ENCODE measurements at places on chromosomes 1 and 21.

DNA sequence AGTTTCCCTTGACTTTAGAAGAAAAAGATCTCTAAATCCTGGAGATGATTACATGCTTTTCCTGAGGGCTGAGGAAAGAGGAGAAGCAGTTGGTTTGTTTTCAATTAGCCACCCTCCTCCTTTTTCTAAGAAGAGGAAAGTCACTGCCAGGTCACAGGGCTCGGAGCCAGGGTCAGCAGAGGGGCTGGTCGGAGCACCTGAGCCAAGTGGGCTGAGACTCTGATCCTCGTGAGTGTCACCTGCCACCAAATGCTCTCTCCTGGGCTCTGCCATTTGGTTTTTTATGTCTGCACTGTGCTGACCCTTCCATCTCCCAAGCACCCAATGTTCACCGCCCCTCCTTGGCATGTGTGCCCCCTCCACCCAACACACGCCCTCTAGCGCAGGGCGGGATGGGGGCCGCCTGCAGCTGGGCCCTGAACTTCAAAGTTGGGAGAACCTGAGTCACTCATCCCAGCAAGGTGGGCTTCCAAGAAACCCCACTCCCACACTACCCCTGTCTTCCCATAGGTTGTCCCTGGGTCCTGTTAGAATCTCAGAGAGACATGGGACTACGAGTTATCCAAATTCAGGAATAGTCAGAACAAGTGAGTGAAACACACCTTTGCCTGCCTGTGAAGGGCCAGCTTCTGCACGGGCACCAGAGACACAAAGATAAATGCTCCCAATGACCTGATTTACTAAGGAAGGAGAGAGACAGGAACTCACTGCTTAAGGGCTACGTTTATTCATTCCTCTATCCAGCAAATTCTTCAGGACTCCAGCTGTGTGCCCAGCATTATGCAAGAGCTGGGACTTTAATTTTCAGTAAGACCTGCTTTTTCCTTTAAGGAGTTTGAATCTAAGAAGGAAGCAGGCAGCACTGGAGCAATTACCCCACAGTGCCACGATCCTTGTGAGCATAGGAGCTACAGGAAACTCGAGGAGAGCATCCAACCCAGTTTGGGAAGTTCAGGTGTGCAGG lies 127.5 kb downstream of the RHOU start:
- no peak for DNase-seq

GRCh38 chr1:40049725-40050124 lies 9.2 kb downstream of the CAP1 start:
- DNase-seq: no peak

GRCh38 chr1:230820568-230820967 lies 47.8 kb downstream of the C1orf198 start:
- DNase-seq: no peak

DNA sequence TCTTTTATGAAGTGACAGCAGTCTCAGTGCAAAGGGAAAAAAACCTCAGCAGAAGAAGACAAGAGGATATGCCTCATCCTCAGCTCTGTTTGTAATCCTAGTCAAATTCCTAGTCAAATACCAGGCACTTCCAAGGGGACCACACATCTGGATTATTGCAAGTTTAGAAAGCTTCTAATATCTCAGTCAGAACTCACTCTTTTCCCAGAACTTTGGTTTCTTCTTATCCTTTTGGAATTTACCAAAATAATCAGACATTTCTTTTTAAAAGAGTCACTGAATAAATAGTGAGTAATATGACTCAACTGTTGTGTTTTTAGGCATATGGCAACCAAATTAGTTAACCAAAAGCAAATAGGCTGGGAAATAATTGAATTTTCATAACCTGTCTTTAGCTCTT lies 47.8 kb downstream of the PRRX1 start:
- no peak for DNase-seq

DNA sequence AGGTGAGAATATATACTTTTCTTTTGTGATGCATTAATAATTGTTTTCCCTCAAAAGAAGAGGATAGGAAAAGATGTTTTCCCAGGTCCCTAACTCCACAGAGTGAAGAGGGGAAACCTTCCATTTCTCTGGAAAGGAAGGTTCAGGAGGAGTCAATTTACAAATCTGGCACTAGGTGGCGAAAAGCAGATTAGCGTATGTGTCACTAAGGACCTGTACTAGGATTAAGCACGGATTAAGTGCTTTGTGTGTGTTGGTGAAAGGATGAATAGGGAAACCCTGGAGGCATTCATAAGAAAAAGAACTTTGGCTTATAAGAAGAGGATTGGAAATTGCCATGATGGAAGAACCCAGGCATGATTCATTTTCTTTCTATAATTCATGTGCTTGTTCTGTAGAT lies 410.1 kb upstream of the PLXNA2 start:
- DNase-seq: no peak

GRCh38 chr1:12087797-12088314 lies 24.8 kb downstream of the TNFRSF8 start:
- DNase-seq: no peak

- no peak for DNase-seq
These were observed 3.1 kb upstream of the GBP6 start for GRCh38 chr1:89360716-89361115.

- DNase-seq: no peak
These were observed 51.2 kb downstream of the OPTC start for GRCh38 chr1:203544978-203545816.

DNA sequence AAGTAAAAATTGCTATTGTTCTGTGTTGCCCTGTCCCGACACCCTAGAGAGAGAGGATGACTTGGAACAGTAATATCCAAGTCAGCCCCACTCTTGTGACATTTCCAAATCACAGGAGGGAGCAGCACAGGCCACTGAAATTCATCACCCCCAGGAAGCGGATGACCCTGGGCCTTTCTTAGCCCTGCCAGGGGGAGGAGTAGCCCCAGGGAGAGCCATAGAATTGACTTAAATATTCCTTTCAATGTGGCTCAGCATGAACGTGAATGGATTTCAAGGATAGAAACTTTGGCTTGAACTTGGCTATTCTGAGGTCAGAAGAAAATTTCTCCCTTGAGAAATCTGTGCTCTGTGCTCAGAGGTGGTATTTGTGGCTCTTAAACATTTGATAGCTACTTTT lies 80.6 kb downstream of the CENPF start:
- DNase-seq: no peak

GRCh38 chr1:150507912-150508864 lies at the start of gene ECM1:
Gene ECM1 (plus strand): TSS chr1:150508109. CDS start chr1:150508210, 101 bp downstream.
- DNase-seq: no peak

DNA sequence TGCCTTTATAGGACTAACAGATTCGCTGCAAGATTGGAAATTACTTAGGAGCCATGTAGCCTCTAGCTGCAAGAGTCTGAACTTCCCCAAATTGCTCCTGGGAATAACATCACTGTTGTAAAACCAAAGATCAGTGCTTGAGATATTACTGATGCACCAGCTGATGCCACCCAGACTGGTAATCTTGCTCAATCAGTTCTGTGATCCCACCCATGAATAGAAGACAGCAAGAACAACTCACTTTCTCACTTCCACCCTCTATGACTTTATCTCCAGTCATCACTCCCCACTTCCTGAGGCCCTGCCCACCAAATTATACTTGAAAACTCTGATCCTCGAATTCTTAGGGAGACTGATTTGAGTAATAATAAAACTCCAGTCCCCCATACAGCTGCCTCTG lies 1011.1 kb downstream of the PLA2G4A start:
- DNase-seq: no peak

DNA sequence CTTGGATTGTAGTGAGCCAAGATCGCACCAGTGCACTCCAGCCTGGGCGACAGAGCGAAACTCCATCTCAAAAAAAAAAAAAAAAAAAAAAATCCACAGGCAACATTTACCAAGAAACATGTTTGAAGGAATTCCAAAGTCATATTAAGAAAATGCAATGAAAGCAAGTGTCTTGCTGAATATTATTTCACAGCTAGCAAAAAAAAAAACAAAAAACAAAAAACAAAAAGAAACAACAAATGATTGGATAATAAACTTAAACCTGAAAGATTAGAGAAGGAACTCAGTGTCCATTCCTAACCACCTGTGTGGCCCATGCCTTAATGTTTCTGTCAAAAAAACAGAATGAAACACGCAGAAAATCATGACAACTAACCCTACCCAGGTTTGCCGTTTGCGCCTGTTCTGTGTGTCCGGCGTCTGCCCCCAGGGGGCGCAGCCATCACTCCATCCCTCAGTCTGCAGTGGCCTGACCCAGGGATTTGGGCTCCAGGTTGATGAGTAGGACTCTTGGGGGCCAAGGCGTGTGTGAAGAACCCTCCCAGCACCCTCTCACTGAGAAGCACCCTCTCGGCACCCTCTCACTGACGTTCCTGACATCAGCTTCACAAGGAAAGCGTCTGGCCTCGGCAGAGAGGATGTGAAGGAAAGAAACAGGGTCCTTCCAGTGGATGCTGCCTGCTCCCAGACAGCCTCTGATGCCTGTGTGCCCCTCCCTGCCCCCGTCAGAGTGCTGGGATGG lies 19.2 kb upstream of the PTTG1IP start:
- peak; percentile 67 for DNase-seq

GRCh38 chr1:172450524-172450885 lies 6.6 kb upstream of the PIGC start:
- no peak for DNase-seq

- no peak for DNase-seq
These were observed 60.5 kb downstream of the LDLRAD2 start for GRCh38 chr1:21872445-21873079.

DNA sequence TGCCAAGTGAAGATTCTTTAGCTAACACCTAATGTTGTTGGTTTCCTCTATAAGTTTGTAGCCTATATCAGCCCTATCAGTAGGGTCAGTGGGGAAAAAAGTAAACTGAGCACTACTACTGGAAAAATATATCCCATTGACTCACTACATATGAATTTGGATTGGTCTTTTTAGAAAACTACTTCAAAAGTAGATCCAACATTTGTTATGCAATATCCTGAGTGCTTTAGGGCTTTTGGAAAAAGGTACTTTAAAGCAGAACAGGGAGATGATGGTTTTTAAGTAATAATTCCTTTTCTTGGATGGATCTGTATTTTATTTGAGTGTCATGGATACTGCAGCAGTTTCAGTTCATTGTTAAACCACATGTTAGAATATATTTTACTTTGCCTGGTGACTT lies 7.1 kb downstream of the C1orf21 start:
- DNase-seq: no peak

GRCh38 chr1:112673592-112674439 lies 643 bp upstream of the MOV10 start:
- DNase-seq: peak; percentile 30

GRCh38 chr1:68149110-68149798 lies 83.1 kb downstream of the WLS start:
- DNase-seq: no peak

DNA sequence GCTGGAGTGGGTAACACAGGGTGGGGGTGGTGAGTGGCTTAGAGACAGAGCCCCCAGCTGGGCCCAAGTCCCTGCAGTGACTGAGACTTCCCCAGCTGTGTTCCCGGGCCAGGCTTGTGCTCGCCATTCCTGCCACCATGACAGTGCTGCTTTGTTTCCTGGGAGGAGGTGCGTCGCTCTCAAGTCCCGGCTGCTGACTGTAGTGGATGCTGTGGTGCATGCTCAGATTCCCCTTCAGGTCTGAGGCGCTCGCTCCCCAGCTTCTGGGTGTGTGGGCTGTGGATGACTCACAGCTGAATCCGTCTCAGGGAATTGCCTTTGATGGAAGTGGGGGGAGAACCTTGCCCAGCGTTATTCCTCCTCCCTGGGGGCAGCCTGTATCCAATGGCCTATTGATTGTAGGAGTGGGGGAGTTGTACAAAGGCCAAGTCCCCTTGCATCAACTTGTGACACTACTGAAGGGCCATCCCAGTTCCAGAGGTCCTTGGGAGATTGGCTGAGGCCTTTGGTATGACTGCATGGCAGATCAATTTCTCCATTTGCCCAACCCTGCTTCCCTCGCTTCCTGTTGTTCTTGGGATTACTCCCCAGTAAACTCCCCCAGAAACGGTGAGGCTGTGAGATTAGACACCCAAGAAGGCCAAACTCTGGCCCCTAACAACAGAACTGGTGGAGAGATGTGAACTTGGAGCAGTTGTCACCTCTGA lies 17.8 kb upstream of the POU3F1 start:
- no peak for DNase-seq

GRCh38 chr21:40481764-40482163 lies 365.2 kb downstream of the DSCAM start:
- DNase-seq: no peak

DNA sequence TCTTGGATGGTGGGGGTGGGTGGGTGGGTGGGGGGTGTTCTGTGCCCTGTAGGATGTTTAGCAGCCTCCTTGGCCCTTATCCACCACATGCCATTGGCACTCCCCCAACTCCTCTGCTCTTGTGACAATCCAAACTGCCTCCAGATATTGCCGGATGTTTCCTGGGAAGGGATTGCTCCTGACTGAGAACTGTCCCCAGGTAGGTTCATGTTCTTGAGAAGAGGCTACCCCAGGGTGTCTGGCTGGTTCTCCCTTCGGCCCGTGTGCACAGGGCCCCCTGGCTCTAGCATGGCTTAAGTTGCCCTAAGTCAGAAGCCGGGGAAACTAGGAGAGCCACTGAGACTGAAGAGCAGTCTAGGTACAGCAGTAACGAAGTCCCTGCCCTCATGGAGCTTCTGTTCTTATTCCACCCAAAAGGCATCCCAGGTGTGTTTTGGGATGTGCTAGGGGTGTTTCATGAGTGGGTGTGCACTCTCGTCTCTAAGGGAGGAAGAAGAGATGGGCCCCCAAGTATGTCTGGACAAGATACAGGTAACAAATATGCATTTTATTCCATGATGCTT lies 19.8 kb upstream of the THRAP3 start:
- no peak for DNase-seq

DNA sequence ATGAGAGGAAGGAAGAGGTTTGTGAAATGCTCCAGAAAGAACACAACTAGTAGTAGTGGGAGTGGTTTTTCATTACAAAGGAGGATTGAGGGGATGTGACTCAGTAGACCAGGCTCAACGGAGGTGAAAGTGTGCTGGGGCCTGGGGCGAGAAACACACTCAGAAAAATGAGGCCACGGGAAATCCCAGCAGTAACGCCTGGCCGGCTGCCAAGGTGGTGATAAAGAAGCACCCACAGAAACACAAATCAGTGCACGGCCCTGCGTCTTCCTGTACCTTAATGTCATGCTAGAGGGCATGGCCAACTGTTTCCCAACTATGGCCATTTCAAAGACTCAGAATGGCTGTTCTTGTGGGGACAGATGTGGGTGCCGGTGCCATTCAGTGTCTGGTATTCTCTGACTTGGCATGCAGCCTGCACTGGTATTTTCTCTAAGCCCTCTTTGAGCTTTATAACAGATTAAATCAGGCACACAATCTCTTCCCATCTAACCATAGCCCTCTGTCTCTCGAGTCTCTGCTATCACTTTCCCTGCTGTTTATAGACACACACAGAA lies 38.2 kb downstream of the URB2 start:
- DNase-seq: peak; percentile 26

- DNase-seq: no peak
These were observed 51.3 kb upstream of the LRRN2 start for GRCh38 chr1:204736836-204737235.

DNA sequence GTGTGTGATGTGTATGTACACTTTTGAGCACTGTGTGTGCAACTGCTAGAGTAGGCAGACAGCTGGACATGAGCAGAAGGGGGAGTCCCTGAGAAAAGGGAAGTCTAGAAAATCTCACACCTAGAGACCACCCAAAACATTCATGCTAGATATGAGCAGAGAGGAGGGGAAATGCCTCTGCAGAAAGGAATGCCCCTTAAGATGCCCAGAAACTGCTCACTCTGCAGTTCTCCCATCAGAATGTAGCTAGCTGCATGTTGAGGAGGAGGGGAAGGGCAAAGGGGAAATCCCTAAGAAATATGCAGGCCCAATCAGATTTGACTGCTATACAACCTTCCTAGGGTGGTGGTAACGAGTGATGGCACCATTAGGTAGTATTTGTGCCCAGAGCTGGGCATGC lies 31.8 kb upstream of the MAGOH start:
- DNase-seq: peak; percentile 31
